HT1080 (cell line): ENCODE measurements at places on chromosomes 2 and 18. TPM values are rescaled to one million over a fixed set of nuclear protein-coding genes. Genes with fewer than 3 reads are reported as not detected.

GRCh38 chr2:216327447-216327935 is 44.8 kb downstream of the MARCHF4 start:
- no peak for DNase-seq

DNA sequence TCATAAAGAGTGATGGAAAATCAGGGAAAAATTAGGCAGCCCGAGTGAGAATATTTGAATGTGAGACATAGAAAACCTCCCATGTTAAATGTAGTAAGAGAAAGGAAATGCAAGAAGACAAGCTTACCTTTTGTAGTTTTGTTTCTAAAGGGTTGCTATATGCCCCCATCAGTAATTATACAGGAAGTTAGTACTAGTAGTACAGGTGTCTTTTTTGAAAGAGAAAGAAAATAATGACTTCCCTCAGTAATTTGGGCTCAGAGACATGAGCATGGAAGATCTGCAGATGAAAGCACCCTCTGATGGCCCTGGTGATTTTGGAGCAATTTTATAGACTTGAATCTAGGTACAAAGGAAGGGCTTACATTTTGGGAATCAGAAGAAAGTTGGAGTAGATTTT is 80.8 kb downstream of the RHBDD1 start:
- no peak for DNase-seq

DNA sequence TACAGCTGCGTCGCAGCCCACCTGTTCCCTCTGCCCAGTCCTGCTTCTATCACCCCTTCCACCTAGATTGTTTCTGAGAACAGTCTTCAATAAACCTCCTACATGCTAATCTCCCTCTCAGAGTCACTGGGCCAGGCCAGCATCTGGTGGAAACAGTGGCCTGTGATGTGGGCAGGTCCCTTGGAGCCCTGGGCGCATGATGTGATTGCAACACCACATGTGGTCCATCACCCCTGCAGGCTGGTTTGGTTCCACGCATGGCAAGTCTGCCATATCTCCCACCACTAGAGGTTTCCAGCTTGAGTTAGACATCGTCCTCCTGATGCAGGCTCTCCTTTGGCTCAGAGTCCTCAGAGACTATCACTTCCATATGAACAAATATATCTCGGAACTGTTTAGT is 83.5 kb downstream of the PRKCE start:
- no peak for DNase-seq

GRCh38 chr2:3532941-3533340 is 13.6 kb upstream of the ADI1 start:
- no peak for DNase-seq

DNA sequence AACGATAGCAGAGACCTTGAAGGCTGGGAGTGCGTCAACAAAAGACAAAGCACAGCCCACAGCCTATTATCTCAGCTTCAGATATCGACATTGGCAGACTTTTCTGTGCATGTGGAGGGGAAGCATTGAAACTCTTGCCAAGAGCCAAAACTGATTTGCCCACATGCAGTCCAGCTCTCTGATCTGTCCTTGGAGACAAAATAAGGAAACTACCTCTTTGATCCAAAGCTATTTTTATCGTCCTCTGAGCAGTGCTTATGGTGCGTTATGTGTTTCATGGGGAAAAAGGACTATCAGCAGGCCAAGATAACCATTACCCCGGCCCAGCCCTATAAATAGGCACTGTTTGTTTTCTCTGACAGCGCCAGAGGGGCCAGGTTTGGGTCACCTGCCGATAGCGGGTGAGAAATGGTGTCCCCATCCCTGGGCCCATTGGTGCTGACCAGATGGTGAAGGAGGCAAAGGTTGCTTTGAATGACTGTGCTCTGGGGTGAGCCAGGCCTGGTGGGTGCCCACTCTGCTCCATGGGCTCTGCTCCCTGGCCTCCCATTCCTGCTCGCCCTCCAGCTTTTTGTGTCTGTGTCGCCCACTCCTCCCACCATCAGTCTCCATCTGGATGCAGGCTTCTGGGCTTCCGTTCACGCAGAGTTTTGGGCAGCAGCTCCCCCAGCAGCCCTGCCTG is 176.1 kb upstream of the HS6ST1 start:
- no peak for DNase-seq

The NBEAL1 gene
- 4.5 and 4.7 TPM in 2 replicates for total RNA-seq

The GALNT5 gene
- total RNA-seq: not detected in 2 replicates

The SSB gene
- 144 and 174 TPM in 2 replicates for total RNA-seq
